GDM1 (cell line): ENCODE measurements at places on chromosomes 5 and 9.

DNA sequence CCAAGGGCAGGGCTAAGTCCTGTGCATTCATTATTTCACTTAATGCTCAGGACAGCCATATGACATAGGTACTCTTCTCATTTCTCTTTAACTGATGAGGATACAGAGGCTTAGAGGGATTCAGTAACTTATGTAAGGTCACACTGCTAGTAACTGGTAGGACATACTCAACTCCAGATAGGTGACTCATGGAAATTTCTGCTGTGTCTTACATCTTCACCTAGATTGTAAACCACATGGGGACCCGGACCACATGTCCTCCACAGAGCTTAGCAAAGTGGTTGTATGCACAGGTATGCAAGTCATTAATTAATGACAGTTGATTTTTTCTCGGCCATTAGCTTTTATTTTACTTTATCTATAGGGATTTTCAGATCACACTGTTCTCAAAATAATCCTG is 29.3 kb downstream of the SLC1A1 start:
- DNase-seq, result no peak

- no peak for DNase-seq
These were observed 12.0 kb downstream of the PRRX2 start for GRCh38 chr9:129677456-129677855.

- DNase-seq, result no peak
These were observed 545.8 kb downstream of the EBF1 start for GRCh38 chr5:158553962-158554336.

DNA sequence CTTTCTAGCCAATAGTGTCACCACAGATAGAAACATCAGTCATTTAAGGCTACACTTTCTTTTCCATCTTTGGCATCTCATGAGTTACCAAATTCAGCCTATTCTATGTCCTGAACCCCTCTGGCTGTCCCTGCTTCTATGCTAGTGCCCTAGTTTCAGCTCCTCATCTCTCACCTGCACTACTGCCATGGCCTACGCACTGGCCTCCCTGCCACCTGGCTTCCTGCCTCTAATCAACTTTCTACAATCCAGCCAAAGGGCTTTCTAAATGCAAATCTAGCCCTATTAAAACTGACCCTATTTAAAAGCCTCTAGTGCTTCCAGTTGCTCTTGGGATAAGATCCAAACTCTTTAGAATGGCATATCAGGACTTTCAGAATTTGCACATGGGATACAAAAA is 482.9 kb downstream of the TMEM38B start:
- DNase-seq, result no peak

DNA sequence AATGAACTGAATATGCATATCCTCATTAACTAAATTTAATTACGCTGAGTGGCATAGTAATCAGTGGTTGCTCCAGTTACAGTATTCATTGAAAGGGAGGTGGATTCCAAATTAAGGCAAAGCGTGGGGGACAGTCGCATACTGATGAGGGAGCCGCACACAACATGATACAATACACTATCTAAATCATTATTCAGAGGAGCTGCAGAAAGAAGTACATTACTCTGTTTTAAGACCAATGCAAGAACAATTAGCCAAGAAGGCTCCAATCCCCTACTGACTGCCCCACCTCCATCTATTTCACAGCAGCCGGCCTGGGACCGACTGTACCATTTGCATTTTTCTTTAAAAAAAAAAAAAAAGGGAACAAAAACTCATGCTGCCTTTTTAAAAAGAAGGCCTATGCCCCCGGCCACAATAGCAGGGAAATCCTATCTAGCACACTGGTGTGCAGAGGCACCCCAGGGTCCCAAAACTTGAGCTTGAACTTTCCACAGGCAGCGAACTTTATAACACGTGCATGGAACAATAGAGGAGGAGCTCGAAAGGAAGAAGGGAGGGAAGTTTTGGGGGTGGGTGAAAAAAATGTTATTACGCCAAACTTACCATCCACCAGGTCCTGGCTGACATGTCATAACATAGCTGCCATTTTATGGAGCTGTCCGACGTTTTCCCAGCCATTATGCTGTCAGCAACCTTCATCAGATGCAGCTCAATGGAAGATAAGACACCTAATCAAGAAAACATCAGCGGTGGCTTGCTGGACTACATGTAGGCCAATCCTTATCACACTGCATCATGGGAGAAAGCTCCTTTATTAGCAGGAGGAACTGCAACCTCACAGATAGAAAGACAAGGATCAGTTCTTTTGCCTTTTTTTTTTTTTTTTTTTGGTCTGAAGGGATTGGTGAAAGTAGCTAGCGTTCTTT is 161.6 kb downstream of the ZDHHC21 start:
- DNase-seq, result no peak

- DNase-seq, result peak; percentile 51
These were observed 69.2 kb upstream of the CCDC180 start for GRCh38 chr9:97237951-97238889.

- no peak for DNase-seq
These were observed 112.8 kb upstream of the SHB start for GRCh38 chr9:38181866-38182265.
